ENCODE measurements at places on chromosomes 16 and 17.
A peak's percentile ranks its signal among the peaks of the same experiment; 100 is the strongest.

- ATAC-seq, result no peak
Measured at GRCh38 chr16:57732037-57732436, 3.5 kb upstream of the KATNB1 start.

GRCh38 chr16:5756969-5757368, 659.4 kb upstream of the EEF2KMT start:
- no peak for ATAC-seq

DNA sequence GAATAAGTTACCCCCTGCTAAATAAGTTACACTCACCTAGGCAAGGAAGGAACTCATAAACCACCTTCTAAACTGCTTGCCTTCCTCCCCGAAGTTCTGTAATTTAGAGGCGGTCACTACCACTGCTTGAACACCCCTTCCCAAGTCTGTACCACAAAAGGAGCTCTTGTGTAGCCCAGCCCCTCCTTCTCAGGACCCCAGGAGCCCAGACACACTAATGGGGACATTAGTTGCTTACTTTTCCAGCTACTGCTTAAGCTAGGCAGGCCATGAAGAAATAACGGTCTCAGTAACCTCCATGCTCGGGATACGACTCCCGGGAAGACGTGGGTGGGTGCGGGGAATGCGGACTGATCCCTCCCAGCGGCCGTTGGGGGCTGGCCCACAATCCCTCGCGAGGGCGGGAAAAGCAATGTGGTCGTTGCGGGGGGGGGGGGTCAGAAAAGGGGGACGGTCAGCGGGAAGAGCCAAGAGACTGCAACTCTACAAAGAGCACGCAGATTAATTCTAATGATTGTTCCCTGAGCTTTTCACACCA, at the start of gene TEX14:
TEX14 (minus strand) TSS at position 345 of the 538 bp plus-strand sequence. CDS start 40,044 bp downstream, outside the sequence.
- ATAC-seq, result no peak

DNA sequence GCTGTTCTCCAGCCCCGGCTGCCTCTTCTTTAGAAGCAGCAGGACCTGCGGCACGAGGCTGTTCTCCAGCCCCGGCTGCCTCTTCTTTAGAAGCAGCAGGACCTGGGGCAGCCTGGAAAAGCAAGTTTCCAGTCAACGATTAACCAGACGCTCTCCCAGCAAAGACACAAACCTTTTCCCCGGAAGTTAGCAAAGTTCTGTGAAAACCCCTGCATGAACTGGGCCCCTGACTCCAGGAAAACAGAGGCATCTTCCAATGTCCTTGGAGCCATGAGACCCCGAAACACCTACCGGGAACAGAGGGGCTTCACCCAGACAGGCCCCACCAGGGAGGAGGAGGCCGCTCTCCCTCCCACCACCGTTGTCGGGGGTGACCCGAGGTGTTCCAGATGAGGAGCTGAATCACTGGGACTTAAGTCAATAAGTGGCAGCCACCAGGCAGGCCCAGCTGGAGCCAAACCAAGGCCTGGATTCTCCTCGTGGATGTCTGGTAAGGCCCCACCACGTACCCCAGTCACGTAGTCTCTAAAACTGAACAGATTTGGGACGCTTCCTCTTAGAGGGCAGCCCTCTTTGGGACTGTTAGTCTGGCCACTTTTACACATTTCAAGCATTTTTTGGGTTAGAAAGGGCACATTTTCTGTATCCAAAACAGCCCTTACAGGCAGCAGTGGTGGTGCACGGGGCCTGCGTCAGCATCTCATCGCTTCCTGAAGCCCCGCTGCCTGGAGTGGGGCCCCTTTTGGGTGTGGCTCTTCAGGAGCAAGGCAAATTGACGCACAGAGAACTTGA, at the start of gene RPH3AL:
RPH3AL (minus strand) TSS at position 387 of the 792 bp plus-strand sequence. CDS start 25,264 bp downstream, outside the sequence.
- ATAC-seq, result no peak

GRCh38 chr16:28009586-28010373, 53.7 kb downstream of the GSG1L start:
- ATAC-seq, result no peak

GRCh38 chr17:39663688-39664580, 1.2 kb upstream of the TCAP start:
- no peak for ATAC-seq

- no peak for ATAC-seq
Measured at GRCh38 chr17:64004903-64005733, 7.0 kb downstream of the PRR29 start.

GRCh38 chr17:60630352-60630751, 30.4 kb downstream of the PPM1D start:
- no peak for ATAC-seq

GRCh38 chr16:10552998-10553491, 27.4 kb downstream of the EMP2 start:
- peak; percentile 79 for ATAC-seq

DNA sequence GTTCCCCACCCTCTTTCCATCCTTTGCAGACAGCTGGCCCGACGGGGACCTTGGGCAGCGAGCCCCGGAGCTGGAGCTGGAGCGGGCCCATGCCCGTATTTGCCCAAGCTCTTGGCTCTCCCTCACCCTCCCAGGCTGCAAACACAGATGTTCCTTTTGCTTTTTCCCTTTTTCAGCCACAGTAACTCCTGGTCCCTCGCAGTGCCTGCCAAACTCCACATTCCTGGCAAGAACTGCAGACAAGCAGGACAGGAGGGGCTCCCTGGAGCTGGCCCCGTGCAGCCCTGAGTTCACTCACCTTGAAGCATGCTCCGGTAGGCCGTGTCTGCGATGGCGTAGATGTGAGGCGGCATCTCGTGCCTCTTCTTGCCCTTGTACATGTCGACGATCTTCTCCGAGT, 33.9 kb downstream of the MYH11 start:
- no peak for ATAC-seq

GRCh38 chr16:66973716-66974115, 12.7 kb downstream of the CES3 start:
- no peak for ATAC-seq

DNA sequence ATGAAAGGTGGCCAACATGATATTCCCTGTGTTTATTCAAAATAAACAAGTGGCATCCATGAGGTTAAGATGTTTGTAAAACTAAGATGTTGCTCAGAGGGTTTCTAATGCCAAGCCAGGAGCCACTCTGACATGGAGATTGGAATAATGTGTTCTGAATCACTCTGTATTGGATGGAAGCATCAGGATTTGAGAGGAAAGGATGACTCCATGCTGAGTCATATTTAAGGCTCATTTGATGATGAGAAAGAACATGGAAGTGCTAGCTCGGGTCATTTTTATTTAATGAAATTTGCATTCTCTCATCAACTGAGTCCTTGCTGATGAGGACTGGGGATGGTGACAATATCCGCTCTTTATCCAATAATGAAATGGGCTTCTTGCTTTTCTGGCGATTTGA, 6.2 kb downstream of the VAT1L start:
- ATAC-seq, result no peak

GRCh38 chr16:51666821-51667220, 515.8 kb upstream of the SALL1 start:
- no peak for ATAC-seq

DNA sequence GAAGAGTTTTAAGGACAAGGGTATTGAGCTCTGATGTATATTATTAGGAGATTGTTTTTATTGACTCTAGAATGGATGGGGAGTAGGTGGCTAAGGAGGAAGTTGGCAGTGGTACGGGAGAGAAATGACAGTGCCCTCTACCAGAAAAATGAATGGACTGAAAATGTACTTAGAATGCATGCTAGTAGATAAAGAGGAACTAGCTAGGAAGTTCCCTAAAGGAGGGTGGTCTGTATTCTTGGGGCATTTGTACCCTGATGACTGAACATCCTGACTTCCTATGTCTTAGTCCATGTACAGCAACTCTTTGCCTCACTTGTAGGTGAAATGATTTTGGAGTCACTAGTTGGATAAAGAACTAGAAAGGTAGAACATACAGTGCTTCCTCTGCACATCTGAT, 581.5 kb upstream of the RBFOX1 start:
- no peak for ATAC-seq

- no peak for ATAC-seq
Measured at GRCh38 chr17:39634384-39634871, 2.5 kb upstream of the STARD3 start.

DNA sequence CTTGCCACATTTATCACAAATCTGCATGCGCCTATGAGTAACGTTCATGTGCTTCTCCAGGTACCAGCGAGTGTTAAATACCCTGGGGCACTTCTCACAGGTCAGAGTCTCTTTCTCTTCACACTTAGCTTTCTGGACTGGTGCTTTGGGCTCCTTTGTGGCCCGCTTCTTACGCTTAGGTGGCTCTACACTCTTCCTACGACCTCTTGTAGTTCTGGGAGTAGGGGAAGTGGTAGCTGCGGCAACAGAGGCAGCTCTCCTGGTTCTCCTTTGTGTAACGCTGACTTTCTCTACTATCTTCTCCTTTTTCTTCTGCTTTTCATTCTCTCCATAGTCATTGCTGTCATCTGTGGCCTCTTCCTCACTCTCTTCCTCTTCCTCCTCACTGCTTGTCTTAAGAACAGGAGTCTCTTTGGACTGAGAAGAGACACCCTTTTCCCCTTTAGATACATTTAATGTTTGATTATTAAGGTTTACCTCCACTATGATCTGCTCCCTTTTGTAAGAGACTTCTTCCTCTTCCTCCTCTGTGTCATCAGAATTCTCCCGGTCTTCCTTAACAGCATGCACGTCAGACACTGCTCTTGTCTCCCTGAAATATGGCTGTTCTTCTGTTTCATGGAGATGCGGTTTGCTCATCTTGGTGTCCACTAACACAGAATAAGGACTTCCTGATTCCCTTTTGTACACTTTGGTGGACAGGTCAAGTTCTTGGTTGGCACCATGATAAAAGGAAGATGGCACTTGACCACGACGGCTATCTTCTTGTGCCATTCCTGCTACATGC, 45.0 kb downstream of the ZNF652 start:
- ATAC-seq, result no peak

- no peak for ATAC-seq
Measured at GRCh38 chr17:21075739-21076085, 32.9 kb upstream of the USP22 start.

- no peak for ATAC-seq
Measured at GRCh38 chr17:31918701-31919128, 17.2 kb upstream of the UTP6 start.

- ATAC-seq, result no peak
Measured at GRCh38 chr16:65410801-65411200, 288.9 kb upstream of the CDH11 start.

- ATAC-seq, result no peak
Measured at GRCh38 chr17:14775731-14776492, 475.0 kb downstream of the HS3ST3B1 start.

DNA sequence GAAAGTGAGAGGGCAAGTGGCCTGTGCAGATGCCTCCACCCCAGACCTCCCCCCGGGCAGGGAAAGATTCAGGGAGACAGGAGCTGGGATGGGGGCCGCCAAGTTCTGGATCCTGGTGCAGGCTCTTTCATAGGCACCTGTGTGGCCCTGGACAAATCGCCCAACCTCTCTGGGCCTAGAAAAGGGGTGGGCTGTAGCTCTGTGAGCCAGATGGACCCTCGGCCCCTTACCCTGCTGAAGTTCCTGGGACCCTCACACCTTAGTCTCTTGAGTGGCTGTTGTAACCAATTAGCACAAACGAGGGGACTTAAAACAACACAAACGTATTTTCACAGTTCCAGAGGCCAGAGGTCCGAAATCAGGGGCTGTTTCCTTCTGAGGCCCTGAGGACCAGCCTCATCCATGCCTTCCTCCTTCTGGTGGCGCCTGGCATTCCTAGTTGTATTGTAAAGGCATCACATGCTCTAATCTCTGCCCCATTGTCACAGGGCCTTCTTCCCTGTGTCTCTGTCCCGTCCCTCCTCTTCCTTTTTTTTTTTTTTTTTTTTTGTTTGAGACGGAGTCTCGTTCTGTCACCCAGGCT, 352.6 kb downstream of the SEC14L1 start:
- ATAC-seq, result no peak

DNA sequence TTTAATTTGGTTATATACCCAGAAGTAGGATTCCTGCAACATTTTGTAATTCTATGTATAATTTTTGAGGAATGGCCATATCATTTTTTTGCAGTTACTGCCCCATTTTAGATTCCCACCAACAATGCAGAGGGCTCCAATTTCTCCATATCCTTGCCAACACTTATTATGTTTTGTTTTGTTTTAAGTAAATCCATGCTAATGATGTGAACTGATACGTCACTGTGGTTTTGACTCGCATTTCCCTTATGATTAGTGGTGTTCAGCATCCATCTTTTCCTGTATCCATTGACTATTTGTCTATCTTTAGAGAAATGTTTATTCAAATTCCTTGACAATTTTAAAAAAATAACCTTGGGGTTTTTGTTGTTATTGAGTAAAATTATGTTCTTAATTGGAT, 826.4 kb downstream of the CDH11 start:
- no peak for ATAC-seq

- ATAC-seq, result no peak
Measured at GRCh38 chr17:65487161-65487560, 74.3 kb downstream of the AXIN2 start.

GRCh38 chr17:8994319-8994718, 27.0 kb upstream of the NTN1 start:
- peak; percentile 58 for ATAC-seq

- ATAC-seq, result no peak
Measured at GRCh38 chr16:62610291-62610690, 574.1 kb upstream of the CDH8 start.

DNA sequence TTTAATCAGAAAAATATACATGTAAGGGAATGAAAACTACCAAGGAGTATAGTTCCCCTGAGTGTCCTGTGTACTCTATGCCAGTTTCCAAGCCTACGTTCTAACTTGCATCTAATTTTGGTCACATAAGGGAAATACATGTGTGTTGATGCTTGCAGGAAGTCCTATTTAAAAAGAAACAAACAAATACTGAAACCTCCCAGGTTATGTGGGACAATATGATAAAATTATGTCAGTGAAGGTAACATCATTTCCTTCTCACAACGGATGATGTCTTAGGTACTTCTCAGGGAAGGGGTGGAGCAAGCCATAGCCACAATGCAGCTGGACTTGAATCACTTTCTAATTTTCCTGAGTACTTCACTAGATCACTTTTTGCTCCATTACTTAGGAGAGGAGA, 115.9 kb downstream of the ZFHX3 start:
- no peak for ATAC-seq

GRCh38 chr17:61413661-61414126, 14.1 kb downstream of the TBX2 start:
- ATAC-seq, result no peak

- ATAC-seq, result no peak
Measured at GRCh38 chr16:63744077-63744874, 1377.6 kb downstream of the CDH11 start.

- ATAC-seq, result peak; percentile 56
Measured at GRCh38 chr17:61837175-61838051, 25.9 kb downstream of the BRIP1 start.

GRCh38 chr17:56540836-56541235, 52.7 kb upstream of the NOG start:
- ATAC-seq, result no peak

DNA sequence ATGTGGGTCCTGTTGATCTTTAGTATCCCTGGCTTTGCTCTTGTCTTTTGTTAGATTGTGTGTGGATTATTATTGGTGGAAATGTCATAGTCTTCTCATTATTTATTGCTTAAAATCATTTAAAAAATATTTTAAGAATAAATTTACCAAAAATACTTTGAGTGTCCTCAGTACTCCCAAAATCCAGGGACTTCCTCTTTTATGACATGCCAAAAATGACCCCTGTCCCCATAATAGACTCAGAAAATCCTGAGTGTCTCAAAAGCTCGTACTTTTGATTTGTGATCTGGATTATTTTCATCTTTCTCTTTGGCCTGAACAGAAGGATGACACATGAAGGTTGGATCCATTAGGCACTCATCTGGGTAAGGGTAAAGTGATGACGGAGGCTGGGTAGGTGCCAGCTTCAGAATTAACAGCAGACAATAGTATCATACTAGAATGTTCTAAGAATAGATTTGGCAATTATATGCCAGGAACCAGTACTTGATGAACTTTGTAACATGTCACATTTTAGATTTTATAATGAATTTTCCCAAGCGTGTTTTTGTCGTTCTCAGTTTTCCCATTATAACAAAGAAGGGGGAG, 602.2 kb upstream of the CDH8 start:
- ATAC-seq, result no peak
